ENCODE measurements at places on chromosomes 12 and 14.

DNA sequence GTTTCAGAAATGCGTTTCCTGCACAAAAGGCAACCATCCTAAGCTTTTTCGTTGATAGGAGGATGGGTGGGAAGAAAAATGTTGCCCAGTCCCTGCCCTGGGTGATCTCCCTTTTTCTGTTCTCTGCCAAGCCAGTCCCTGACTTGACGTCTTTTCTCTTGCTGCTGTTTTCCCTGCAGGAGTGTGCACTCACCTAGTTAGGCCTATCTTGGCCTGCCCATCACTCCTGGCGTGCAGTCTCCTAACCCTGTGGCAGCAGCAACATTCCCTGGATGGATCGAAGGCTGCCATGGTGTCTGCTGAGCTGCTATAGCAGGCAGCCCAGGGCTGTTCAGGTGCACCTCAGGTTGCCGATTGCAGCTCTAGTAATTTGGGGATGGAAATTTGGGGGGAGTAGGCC, 1.2 kb downstream of the UNC119B start:
- DNase-seq: no peak

DNA sequence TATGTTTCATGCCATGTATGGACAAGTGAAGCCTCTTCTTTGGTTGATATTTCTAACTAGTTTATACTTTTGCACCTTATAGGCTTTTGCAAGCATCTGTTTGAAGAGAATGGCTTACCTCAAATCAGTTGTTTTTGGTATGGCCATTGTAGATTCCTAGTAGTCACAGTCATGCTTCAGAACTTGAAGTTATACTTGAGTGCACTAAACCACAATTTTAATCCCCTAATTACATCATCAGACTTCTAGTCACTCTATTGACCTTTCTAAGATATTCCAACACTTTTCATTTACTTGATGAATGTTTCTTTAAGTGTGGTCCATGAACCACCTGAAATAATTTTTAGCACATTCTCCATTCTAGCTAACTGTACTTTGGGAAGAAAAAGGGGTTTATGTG, 18.6 kb upstream of the KLRB1 start:
- no peak for DNase-seq

DNA sequence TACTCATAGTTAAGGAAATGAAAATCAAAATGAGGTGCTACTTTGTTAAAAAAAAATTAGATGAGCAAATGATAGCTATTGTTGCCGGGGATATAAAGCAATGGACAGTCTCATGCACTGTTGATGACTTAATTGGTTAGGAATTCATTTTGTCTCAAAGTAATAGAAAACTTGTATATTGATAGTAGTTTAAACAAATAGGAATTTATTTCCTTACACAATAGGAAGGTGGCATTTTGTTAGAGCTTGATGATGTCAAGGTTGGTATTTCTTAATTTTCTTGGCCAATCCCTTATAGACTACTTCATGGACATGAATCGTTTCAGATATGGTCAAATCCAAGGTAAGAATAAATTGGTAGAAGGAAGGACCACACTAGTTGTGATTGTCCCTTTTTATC, 7.8 kb downstream of the PRPF39 start:
- DNase-seq: no peak

GRCh38 chr12:88844426-88844825, 264.2 kb upstream of the KITLG start:
- DNase-seq: no peak

GRCh38 chr14:23364164-23365035, 572 bp downstream of the EFS start:
- DNase-seq: no peak

- peak; percentile 3 for DNase-seq
Measured at GRCh38 chr12:119020406-119021360, 39.3 kb downstream of the SRRM4 start.

DNA sequence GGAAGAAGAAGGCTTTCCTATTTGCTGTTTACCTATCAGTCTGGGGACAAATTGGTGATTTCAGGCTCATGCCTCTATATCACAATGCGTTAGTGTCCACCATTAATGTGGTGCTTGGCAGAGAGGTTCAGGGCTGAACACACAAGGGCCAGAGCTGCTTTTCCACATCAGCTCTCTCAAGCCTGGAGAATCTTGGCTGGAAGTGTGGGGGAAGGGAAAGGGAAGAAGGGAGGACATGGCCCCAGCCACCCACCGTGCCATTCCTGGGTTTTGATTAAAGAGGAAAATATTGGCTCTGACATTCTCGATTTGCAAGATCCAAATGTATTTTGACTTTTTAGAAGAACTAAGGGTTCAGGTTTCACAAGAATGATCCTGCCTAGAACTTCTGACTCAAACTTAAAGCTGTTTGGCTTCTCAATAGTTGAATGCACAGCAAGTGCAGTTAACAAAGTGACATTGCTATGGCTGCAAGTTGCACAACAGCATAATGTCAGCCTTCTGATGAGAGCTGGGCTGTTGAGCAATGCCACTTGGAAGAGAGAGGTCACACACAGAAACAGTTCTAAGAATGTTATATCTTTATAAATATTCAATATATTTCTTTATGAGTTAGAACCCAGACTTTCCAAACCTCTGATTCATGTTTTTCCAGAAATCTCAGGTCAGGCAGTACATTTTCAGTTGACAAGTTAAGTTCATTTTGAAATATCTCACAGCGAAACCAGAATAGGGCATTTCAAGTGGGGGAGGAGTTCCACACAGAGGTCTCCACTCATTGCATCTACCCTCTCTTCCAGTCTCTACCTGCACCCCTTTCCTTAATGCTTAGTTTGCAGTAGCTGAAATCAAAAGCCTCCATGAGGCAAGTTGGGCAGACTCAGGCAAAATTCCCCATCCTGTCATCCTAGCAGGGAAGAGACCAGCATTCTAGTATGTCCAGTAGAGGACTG, 25.3 kb downstream of the IGF1 start:
- DNase-seq: no peak

DNA sequence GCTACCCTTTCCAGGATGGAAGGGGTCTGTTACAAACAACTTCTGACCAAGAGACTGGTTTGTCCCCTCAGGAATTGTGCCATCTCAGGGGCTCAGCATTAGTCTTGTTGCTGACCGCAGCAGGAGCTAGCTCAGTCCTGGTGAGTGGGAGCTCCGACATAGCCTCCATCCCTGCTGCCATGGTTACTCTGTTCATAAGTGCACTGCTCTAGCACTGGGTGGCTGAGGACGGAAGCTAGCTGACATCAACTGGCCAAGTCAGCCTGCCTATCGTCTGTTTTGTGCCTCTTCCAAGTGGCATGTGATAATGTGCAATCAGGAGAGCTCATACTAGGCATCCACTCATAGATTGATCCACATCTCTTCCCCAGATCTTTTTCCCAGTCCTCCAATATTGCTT, 7.5 kb downstream of the SLC17A8 start:
- no peak for DNase-seq

GRCh38 chr12:14931359-14931758, 7.0 kb downstream of the ERP27 start:
- DNase-seq: no peak

GRCh38 chr12:32603858-32604257, 75.2 kb upstream of the DNM1L start:
- no peak for DNase-seq

DNA sequence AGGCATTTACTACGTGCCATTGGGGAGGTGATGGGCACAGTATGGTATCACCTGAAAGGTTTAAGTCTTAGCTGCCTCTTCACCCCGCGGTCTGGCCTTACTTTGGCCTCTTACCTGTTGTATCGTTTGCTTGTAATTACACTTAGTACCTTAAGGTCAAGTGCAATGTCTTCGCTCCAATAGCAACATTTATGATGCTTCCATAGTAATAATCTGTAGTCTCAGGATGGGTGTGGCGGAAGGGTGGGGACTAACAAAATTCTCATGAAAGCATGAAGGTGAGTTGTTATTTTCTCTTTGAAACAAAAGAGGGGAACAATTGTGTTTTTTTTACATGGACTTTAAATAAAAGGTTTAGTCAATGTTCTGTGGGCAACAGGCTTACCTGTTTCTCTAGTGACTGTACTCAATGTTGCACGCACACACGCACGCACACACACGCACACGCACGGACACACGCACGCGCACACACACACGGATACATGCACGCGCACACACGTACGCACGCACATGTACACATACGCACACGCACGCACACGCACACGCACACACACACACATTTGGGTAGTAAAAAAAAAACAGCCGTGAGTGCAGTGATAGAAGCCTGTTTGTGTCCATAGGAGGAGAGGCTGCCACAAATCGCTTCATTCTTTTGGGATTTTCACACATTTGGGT, 91.4 kb downstream of the DNAH10 start:
- DNase-seq: no peak

- DNase-seq: no peak
Measured at GRCh38 chr12:111261911-111262676, 106.8 kb downstream of the PHETA1 start.

DNA sequence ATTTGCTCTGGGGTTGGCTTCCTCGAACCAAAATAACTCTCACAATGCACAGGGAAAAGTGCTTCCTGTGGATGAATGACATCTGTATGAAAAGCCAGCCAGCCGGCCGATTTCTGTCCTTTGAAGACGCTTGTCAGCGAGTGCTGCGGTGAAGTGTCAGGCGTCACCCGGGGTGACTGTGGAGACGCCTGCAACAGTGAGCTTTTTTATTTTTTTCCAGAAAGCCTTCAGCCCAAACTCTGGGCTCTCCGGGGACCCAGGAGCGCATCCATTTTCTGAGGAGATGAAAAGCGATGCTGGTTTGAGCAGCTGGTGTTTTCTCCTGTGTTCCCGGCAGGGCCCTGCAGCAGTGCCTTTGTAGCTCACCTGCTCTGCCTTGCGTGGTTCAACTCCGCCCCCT, 147.9 kb upstream of the MYL2 start:
- DNase-seq: no peak

- DNase-seq: no peak
Measured at GRCh38 chr12:84766375-84766774, 146.2 kb downstream of the SLC6A15 start.

DNA sequence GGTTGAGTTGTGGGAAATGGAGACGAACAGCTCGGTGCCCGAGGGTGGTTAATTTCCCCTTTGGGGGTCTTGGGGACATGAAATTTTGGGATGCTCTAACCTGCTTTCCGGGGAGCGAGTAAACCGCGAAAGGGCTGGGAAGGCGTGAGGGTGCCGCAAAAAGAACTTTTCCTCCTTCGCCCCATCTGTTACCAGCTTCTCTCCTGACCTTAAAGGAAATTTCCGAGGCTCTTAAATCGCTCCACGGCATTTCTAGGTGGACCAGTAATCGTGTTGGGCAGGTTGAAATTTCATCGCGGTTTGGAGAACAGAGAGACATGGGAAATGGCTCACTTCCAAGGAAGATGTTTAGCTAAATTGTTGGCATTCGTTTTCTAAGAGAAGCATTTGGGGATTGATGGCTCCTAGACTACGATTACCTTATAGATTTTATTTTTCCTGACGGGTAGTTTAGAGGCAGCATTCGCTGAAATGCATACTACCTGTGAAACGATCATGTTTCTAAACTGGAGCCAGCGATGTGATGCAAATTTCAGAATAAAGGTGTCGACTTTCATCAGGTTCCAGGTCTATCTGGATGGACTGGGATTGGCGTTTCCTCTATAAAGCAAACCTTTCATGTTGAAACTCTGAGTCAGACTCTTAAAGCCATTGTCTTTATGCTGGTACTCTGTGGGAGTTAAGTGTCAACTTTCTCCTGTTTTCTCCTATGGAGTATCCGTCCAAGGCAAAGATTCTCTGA, 414.5 kb downstream of the PCNX1 start:
- peak; percentile 79 for DNase-seq

- DNase-seq: no peak
Measured at GRCh38 chr12:72610342-72610741, 338.2 kb downstream of the TRHDE start.

GRCh38 chr14:32417956-32418552, 89.0 kb downstream of the AKAP6 start:
- DNase-seq: peak; percentile 83

GRCh38 chr12:14714437-14714836, 18.0 kb upstream of the GUCY2C start:
- DNase-seq: no peak

- no peak for DNase-seq
Measured at GRCh38 chr14:94971750-94972149, 185.6 kb downstream of the DICER1 start.

GRCh38 chr14:54686219-54686870, 119.4 kb downstream of the SAMD4A start:
- DNase-seq: no peak

DNA sequence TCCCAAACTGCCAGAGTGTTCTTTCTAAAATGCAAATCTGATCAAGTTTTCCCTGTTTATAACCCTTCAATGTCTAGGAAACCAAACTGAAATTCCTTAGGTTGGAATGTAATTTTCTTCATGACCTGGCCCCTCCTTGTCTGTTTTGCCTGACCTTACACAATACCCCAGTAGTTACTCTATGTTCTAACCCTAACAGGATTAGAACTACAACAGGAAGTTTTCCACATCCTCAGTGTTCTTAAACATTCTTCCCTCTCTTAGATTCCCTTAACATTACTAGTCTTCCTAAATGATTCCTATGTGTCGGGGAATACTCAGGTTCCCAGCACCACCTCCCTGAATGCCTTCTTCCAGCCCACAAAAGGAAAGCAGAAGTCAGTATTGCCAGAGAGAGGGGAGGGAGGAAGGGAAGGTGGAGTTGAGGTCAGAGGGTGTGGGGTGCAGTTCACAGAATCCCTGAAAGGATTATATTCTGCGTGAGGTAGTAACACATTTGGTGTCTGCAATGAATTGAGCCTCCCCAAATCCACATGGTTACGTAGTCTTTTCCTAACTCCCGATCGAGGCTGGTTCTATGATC, 72.6 kb downstream of the BBS10 start:
- no peak for DNase-seq

GRCh38 chr12:23770202-23770938, 179.1 kb downstream of the SOX5 start:
- no peak for DNase-seq

- DNase-seq: peak; percentile 94
Measured at GRCh38 chr14:50532502-50533240, at the start of gene MAP4K5. MAP4K5 (minus strand) TSS chr14:50532569; CDS start chr14:50532049, 520 bp downstream.
